ENCODE measurements at places on chromosomes 1 and 21.

GRCh38 chr1:116574581-116575291 lies 3.9 kb upstream of the CD58 start:
- no peak overlapping the region for H3K27ac ChIP-seq
- peak; percentile 48 for DNase-seq
- H3K4me3 ChIP-seq, result no peak overlapping the region
- no peaks in the 10 kb centered on the region for H3K27me3 ChIP-seq

DNA sequence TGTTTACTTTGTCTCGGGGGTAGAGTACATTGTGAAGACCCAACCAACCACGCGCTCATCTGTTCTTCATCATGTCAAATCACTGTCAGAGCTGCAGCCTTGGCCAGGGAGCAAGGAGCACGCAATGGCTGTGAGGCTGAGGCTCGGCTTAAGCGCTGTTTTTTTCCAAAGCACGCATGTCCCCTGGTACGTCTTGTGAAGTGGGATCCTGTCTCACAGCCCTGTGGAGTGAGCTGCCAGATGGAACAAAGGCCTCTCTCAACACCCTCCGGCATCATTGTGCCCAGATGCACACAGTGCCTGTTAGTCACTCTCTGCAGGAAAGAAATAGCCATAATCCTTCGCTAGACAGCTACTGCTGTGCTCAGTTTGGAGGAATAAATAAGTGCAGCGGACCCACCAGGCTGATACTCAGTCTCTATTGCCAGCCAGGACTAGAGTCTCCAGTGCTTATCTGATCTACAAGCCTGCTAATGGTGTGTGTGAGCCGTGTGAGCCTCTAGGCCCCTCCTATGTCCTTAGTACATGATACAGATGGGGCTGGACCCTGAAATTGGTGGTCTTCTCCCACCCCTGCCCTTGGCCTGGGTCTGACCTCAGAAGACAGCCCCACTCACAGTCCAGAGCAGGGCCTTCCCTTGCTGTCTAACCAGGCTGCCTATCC lies 91.3 kb upstream of the COA6 start:
- H3K4me1 ChIP-seq, result no peaks in the 10 kb centered on the region
- H3K27ac ChIP-seq, result no peak overlapping the region
- no peak for DNase-seq
- peaks cover 10% of the 10 kb centered on the region for H3K27me3 ChIP-seq
- H3K36me3 ChIP-seq, result no peaks in the 10 kb centered on the region
- no peak overlapping the region for H3K4me3 ChIP-seq

DNA sequence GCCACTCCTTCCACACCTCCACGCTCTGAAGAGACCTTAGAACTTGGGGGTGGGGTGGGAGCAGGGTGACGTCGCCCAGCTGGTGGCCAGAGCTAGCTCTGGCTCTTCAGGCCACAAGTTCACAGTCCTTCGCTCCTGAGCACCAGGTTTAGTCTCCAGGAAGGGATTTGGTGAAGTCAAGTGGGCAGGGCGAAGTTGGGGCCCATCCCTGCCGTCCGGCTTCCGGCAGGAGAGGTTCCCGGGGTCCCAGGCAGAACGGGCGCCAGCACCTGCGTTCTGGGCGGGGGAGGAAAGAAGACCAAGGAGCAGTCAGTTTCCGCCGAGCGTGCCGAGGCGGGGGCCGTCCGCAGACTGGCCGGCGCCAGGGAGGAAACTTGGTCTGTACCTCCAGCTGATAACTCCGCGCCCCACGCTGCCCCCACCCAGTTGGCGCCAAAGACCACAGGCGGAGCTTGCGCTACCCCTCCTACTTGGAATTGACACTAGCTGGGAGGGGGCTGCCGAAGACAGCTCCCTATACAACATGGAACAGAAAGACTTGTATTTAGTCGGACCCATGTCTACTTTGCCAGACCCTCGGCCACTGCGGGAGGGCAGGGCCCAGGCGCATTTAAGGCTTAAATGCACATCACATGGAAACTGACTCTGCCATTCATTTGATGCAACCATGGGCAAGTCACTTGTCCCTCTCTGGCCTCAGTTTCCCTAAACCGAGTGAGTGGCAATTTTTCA lies 995 bp downstream of the ID3 start:
- peaks cover 52% of the 10 kb centered on the region for H3K4me1 ChIP-seq
- H3K27ac ChIP-seq, result peak overlapping the region; percentile 81
- no peaks in the 10 kb centered on the region for H3K27me3 ChIP-seq
- H3K36me3 ChIP-seq, result peaks cover 3% of the 10 kb centered on the region
- DNase-seq, result no peak
- peak overlapping the region; percentile 93 for H3K4me3 ChIP-seq

GRCh38 chr1:170407138-170407537 lies 124.8 kb upstream of the GORAB start:
- no peaks in the 10 kb centered on the region for H3K4me1 ChIP-seq
- H3K27ac ChIP-seq, result no peak overlapping the region

DNA sequence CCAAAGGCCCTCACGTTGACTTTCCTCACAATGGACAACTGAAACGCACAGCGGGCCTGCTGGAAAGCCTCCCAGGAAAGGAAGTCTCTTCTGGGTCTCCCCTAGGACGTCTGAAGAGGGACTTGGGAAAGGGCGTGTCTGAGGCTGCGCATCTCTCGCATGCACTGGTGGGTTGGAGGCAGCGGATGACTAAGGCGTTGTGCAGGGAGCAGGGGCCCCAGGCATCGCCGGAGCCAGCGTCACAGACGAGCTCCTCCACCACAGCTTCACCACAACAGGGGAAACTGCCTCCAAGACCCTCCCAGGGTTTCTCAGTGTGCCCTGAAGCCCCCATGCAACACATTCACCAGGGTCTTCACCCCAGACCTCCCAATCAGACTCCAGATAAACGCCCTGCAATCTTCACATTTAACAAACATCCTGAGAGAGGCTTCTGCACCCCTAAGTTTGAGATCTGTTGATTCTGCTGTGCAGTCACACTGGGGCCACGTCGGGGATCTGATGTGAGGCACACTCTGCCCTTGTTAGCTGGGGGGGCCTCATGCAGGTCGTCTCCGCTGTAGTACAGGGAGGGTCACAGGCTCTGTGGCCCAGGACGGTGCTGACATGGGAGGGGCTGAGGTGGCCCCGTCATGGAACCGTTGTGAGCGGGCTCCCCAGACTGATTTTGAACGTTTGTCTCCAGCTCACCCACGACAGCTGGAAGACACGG lies 7.0 kb upstream of the TFF1 start:
- peak overlapping the region; percentile 55 for H3K27ac ChIP-seq
- DNase-seq, result no peak
- peaks cover 7% of the 10 kb centered on the region for H3K4me1 ChIP-seq
- H3K36me3 ChIP-seq, result no peaks in the 10 kb centered on the region
- H3K4me3 ChIP-seq, result no peak overlapping the region

DNA sequence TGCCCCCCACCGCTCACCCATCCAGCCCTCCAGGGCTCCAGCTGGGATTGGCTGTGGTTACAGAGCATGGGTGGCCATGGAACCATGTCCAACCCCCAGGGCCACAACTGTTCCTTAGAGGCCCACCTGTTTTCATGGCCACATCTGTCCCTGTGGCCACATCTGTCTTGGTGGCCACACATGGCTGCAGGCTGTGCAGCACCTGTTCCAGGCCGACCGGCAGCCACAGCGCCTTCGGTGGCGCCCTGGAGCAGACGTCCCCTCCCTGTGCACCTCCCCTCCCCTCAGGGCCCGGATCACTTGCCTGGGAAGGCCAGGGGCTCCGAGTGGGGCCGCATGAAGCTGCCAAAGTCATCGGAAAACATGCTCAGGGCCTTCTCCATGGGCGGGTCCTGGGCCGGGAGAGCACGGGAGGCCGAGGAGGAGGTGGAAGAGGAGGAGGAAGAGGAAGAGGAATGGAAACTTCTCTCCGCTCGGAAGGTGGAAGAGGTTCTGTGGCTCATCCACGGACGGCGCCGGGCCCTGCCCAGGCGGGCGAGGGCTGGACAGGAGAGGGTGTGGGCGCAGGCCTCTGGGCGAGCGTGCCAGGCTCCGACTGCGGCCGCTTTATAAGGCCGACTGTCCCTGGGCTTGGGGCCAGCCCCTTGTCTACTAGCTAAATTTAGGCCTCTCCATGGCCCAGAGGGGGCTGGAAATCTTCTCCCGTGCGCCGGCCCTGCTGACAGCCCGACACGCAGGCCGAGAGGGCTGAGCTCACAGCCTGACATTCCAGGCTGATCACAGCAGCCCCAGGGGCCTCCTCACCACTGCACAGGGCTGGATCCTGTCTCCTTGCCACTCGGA lies at the start of gene HSPB7:
HSPB7 (minus strand) TSS at position 583 of the 843 bp plus-strand sequence; CDS start at position 503, 80 bp downstream.
- no peak within 1 kb of the TSS for H3K4me3 ChIP-seq
- no peaks in the 10 kb centered on the region for H3K27me3 ChIP-seq
- peaks cover 2% of the 10 kb centered on the region for H3K4me1 ChIP-seq
- no peaks in the 10 kb centered on the region for H3K36me3 ChIP-seq

DNA sequence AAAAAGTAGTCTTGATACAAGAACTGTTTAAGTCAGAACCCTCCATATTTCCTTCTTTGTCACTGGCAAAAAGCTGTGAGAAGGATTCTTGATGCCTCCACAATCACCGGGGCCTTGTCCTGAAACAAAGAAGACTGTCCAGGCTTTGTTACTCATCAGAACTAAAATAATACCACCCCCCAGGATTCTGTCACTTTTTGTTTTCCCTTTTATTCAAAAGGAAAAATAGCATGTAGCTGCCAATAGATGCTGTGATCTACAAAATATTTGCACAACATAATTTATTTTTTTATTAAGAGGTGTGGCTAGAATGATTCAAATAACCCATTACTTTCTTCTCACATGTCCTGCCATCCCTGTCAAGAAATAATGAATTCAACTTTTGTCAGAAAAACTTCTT lies 173.7 kb downstream of the LYPLAL1 start:
- H3K36me3 ChIP-seq, result peaks cover 2% of the 10 kb centered on the region
- H3K27ac ChIP-seq, result no peak overlapping the region
- H3K27me3 ChIP-seq, result no peaks in the 10 kb centered on the region
- no peak overlapping the region for H3K4me3 ChIP-seq
- no peak for DNase-seq

- no peak overlapping the region for H3K27ac ChIP-seq
- no peak overlapping the region for H3K4me3 ChIP-seq
- H3K27me3 ChIP-seq, result peaks cover 10% of the 10 kb centered on the region
- no peaks in the 10 kb centered on the region for H3K4me1 ChIP-seq
- DNase-seq, result no peak
- no peaks in the 10 kb centered on the region for H3K36me3 ChIP-seq
These were observed 292.9 kb upstream of the DUSP10 start for GRCh38 chr1:222034790-222035189.

DNA sequence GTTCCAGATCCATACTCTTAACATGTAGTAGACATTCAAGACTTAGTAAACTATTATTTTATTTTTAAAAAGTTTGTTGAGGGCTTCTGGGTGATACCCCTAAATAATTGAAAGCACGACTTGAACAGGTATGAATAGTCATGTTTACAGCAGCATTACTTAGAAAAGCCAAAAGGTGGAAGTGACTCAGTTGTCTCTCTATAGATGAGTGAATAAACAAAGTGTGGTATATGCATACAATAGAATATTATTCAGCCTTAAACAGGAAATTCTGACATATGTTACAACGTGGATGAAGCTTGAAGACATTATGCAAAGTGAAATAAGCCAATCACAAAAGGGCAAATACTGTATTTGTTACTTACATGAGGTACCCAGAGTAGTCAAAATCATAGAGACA lies 26.5 kb downstream of the TSNAX start:
- H3K27me3 ChIP-seq, result no peaks in the 10 kb centered on the region
- no peak overlapping the region for H3K4me3 ChIP-seq
- H3K27ac ChIP-seq, result no peak overlapping the region
- peaks cover 46% of the 10 kb centered on the region for H3K36me3 ChIP-seq

DNA sequence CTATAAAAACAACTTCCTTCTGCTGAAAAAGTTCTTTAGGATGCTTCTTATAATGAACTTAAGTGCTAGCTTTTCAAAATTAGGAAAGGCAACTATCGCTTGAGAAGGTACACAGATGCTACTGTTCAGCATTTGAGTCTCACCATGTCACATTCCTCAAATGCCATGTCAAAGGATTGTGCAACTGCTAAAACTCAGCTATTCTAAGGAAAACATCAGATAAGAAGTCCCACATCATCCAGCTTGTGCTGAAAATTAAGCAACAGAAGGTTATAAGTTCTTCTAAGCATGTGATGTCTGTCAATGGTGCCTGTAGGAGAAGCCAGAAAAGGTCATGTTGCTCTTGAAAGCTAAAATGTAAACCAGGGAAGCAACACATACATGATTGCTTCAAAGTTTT lies 36.5 kb downstream of the MCOLN2 start:
- no peak overlapping the region for H3K27ac ChIP-seq
- no peak overlapping the region for H3K4me3 ChIP-seq
- H3K36me3 ChIP-seq, result no peaks in the 10 kb centered on the region
- no peaks in the 10 kb centered on the region for H3K4me1 ChIP-seq

GRCh38 chr1:57003398-57004139 lies 37.8 kb upstream of the C8B start:
- no peak overlapping the region for H3K27ac ChIP-seq
- DNase-seq, result no peak
- no peak overlapping the region for H3K4me3 ChIP-seq
- H3K36me3 ChIP-seq, result no peaks in the 10 kb centered on the region
- H3K4me1 ChIP-seq, result no peaks in the 10 kb centered on the region

DNA sequence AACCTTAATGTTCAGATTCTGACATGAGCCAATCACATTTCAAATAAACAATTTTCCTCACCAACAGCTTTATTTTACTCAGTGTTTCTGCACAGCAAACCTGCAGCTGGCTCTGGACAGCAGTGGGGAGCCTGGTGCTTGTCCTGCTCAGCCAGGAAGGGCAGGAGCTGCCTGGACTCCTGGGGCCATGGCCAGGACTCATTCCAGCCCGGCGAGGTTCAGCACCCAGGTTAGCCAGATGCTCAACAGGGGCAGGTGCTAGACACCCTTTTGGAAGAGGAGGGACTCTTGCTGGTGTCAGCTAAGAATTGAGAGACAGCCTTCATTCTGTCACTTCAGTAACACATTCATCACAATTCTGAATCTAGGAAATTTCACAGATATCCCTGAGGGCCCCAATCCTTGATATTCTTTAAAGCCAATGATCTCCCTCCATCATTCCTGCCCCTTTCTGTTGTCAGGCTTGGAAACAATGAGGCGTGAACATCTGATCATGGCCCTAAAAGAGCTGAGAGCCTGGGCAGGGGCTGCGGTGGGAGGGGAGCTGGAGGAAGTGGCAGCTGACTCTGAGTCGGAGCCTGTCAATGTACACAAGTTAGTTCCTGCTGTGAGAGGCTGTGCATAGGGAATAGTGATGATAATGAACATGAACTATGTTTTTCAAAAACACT lies 251.3 kb downstream of the SDCCAG8 start:
- no peaks in the 10 kb centered on the region for H3K27me3 ChIP-seq
- peak overlapping the region; percentile 73 for H3K27ac ChIP-seq
- no peak overlapping the region for H3K4me3 ChIP-seq
- H3K36me3 ChIP-seq, result peaks cover 58% of the 10 kb centered on the region

- no peak for DNase-seq
- H3K36me3 ChIP-seq, result no peaks in the 10 kb centered on the region
- H3K27me3 ChIP-seq, result no peaks in the 10 kb centered on the region
- H3K4me1 ChIP-seq, result peaks cover 90% of the 10 kb centered on the region
These were observed 68.1 kb downstream of the JAK1 start for GRCh38 chr1:64898107-64898861.

All from naive thymus-derived CD8-positive, alpha-beta T cell (primary cell).